ENCODE measurements at places on chromosomes 6 and 20.

- peak; percentile 50 for DNase-seq
These were observed 18.2 kb upstream of the OCSTAMP start for GRCh38 chr20:46568570-46569129.

DNA sequence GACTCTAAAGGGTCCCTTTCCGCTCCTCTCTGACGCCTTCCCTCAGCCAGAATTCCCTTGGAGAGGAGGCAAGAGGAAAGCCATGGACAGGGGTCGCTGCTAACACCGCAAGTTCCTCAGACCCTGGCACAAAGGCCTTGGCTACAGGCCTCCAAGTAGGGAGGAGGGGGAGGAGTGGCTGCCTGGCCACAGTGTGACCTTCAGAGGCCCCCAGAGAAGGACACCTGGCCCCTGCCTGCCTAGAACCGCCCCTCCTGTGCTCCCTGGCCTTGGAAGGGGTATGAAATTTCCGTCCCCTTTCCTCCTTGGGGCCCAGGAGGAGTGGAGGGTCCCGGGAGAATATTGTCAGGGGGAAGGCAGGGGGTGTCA lies 2.7 kb downstream of the VEGFA start:
- peak; percentile 37 for DNase-seq

DNA sequence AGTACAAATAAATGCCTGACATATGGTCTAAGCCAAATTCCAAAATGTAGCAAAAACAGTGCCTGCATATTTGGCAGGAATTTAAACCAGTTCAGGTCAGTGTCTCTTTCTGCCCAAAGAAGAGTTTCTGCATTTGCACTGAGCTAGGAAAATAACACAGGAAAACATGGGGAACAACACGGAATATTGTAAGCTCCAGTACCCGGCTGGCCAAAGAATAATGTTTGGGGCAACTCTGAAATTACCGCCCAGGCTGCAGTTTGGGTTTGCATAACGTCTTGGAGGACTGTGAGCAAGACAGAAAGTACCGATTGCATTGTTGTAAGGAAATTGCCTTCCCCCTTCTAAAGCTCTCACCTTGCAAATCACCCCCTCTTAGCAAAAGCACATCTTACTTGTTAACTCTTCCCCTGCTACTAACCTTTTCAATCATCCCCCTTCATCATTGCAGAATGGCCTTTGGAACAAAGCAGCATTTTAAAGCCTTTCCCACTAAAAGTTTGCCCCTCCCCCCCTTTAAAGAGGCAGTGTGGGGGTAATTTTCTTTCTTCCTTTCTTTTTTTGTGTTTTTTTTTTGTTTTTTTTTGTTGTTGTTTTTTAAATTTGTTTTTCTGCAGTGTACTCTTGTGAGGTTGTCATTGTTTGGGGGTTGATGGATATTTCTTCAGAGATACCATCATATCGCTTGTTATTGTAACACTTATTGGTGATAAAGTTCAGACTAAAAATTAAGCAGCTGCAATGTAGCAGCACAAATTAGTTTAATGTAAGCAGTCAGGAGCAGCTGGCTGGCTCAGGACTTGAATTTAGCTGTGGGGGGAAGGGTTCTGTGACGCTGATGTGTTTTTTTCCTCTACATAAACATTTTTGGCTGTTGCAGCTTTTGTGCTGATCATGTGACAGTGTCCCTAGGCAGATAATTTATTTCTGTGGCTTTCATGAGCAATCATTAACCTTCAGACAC lies 100.0 kb upstream of the CITED2 start:
- peak; percentile 5 for DNase-seq

DNA sequence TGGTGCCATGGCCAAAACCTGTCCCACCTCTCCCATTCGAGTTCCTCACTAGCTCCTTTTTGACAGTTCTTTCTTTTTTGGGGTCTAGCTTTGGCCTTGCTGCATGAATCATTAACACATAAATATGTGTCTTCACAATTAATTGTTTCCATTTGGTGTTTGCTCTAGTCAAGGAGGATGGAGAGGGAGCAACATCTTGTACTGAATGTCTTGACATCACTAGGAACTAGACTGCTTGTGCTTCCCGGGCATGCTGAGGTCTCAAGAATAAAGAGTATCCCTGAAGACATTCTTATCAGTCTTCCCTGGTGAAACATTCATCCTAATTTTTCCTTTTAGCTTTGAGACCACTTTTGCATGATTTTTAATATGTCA lies 77.0 kb upstream of the ESR1 start:
- no peak for DNase-seq

GRCh38 chr20:15379681-15380296 lies 1042.4 kb upstream of the FLRT3 start:
- DNase-seq = no peak

DNA sequence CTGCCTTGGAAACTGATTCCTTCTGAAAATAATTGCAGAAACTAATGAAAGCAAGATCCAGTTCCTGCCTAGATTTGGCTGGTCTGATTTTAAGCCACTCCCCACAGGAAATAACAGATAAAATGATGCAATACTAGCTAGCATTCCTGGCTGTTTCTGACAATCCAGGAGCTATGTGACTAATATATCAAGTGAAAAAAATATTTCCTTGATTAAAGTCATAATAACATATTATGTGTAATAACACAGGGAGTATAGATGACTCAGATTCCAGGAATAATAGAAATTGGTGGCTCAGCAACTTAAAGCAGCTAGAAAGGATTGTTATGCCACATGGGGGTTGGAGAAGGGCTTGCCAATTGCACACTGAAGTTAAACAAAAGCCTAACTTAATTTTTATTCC lies 182.7 kb upstream of the SALL4 start:
- peak; percentile 98 for DNase-seq

- DNase-seq = no peak
These were observed 987.0 kb upstream of the MAP3K7 start for GRCh38 chr6:91573826-91574416.

DNA sequence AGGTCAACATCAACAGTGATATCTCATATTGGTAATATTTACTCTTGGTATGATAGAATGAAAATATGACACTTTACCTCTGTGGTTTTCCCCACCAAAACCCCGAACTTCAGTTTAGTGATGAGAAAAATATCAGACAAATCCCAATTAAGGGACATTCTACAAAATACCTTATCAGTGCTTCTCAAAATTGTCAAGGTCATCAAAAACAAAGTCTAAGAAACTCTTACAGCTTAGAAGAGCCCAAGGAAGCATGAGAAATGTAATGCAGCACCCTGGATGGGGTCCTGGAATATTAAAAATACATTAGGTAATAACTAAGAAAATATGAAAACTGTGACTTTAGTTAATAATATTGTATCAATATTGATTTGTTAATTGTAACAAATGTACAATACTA lies 148.3 kb upstream of the TFAP2D start:
- DNase-seq = no peak

GRCh38 chr6:143507358-143508145 lies 4.0 kb downstream of the FUCA2 start:
- DNase-seq = peak; percentile 40

DNA sequence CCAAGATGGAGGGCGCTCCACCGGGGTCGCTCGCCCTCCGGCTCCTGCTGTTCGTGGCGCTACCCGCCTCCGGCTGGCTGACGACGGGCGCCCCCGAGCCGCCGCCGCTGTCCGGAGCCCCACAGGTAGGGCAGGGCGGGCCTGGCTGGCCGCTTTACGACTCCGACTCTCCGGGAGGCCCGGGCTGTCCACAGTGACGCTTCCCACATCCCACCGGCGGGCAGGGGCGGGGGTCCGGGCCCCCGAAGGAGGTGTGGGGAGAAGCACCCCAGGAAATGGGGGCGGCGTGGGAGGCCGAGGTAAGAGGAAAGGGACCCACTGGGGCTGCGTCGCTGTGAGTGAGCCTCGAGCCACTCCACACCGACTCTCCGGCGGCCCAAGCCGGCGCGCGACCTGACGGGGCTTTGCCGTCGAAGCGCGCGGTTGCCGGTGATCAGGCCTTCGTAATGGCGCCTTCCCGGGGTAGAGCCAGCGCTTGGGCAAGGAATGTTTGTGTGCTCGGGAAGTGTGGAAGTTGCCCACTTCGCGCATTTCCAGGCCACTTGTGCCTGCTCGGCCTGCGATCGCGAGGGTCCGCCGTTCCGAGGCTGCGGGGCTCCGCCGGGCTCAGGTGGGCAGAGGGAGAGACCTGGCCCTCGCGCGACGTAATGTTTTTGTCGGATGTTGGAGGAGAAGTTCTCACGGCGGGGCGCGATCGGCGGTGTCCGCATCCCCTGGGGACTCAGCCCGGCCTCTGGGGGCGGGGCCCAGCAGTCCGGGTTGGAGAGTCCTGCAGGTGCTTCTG lies 427 bp downstream of the GINM1 start:
- peak; percentile 56 for DNase-seq

GRCh38 chr6:82022614-82023129 lies 224.9 kb downstream of the IBTK start:
- DNase-seq = peak; percentile 91

- peak; percentile 58 for DNase-seq
These were observed 456.0 kb upstream of the PTCHD4 start for GRCh38 chr6:48567016-48567415.

DNA sequence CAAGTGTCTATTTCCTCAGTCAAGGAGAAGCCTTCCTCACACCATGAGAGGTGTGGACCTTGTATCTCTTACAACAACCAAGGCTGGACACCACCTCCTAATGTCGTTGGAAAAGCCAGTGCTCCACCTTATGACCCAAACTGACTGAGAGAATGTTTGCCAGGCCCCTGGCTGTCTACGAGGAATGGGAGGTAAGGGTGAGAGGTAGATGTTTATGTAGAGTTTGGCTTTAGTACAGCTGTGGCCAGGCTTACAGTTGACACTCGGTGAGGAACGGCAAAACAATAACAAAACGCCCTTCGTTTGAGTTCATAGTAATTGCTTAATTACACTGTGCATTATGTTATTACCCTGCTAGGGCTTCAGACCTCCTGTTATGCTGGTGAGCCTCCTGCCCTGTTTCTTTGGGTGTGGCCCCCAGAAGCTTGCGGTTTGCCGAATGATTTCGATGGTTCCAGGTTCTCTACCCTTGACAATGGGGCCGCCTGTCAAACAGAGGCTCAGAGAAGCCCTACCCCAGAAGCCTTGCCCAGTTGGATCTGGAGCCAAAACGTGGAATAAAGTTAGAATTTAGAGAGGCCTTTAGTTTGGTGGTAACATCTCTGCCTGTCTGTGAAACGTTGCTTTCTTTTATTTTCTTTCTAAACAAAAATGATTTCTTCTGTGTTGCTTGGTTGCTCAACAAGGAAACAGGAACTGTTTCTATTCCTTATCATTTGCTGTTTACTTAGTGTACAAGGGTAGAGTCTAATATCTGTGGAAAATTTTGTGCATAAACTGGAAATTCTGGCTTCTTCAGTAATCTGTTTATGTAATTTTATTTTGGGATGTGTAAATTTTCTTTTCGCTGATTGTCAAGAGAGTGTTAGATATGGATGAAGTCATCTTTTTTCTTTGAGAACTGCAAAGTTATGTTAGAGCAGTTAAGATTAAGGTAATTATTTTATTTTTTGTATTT lies 60.4 kb upstream of the FOXQ1 start:
- no peak for DNase-seq

GRCh38 chr6:167827583-167828324 lies 1.0 kb downstream of the AFDN start:
- peak; percentile 58 for DNase-seq

DNA sequence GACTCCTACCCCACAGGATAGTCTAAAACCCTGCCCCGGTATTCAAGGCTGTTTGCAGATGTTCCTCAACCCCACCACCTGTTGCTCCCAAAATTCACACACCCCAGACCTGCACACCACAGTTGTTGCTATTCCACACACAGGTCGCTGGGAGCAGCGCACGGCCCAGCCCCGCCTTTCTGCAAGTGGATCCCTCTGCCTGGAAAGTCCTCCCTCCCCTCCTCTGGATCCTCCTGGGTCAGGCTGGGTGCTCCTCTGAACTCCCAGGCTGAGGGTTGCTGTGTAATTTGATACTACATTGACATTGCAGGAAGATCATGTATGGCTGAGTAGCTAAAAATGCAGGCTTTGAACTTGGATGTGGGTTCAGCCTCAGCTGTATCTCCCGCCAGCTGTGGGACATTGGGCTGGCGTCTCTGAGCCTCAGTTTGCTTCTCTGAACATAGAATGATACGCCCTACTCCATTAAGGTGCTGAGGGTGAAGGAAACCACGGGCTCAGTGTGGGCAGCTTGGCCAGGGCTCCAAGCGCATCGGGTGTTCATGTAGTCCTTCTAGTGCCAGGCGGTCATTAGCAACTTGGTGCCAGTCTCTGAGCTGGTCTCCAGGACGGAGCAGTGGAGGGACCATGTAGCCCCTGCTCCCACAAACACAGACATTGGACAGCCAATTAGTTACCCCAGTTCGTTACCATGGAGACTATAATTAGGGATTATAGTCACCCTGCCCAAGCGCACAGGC lies 13.9 kb upstream of the CCN5 start:
- DNase-seq = no peak

DNA sequence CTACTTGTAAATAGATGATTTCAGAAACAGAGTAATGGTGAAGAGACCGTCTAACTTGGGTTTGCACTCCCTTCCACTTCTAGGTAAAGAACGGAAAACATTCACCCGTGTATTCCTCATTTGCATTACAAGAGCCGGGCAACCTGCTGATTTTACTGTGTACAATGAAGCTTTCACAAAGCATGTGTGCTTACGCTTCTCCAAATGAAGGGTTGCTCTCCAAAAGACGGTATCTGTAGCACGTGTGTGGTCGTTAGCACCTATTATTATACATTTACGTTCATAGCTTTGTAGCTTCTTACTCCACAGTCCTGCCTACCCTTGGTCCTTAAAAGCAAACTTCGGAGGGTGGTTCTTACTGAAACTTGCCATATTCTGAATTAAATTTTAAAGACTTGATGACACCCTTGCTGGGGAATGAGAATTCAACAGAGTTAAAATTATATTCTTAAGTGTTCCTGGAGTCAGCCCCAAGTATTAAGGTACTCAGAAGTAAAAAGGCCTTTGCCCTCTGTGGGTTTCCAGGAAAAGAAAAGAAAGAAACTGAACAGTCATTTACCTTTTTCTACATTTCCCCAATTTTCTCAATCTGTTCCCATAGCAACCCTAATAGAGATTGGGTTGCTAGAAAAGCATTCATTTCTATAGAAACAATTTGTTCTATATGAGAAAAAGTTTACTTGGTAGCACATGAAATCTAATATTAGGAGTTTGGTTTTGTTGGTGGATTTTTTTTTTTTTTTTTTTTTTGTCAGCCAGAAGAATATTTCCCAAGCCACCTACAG lies 61.9 kb upstream of the KCNG1 start:
- no peak for DNase-seq

DNA sequence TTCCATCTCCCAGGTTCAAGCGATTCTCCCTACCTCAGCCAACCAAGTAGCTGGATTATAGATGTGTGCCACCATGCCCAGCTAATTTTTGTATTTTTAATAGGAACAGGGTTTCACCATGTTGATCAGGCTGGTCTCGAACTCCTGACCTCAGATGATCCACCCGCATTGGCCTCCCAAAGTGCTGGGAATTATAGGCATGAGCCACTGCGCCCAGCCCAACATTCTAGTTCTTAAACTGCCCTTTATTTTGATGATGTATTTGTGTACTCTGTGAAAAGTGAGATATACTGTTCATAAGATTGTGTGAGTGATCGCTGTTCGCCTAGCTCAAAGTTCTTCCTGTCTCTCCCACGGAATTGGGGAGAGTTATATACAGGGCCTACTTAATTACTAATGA lies 93.1 kb downstream of the HFE start:
- no peak for DNase-seq
